Activated CD8-positive, alpha-beta memory T cell treated with anti-CD3 and anti-CD28 coated beads for 1 hour (primary cell): ENCODE measurements at places on chromosomes 3 and 15.

- no peak for DNase-seq
Observed at GRCh38 chr3:151130428-151130827, 45.0 kb downstream of the MED12L start.

- no peak for DNase-seq
Observed at GRCh38 chr3:168157099-168157700, 61.5 kb upstream of the GOLIM4 start.

DNA sequence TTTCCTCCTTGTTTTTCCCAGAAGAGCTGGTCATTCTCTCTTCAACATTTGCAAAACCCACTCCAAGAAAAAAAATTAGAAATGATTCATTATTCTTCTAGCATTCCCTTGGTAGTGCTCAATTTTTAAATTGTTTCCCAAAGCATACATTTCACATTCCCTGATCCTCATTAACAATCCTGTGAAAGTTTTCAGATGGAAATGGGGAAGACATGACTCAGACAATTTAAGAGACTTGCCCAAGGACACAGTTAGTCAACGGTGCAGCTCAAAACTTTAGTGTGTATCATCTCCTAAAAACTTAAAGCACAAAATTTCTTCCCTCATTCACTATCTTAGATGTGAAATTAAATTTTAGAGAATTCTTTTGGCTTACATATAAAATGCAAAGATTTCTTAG is 17.1 kb upstream of the ABI3BP start:
- DNase-seq = no peak

- no peak for DNase-seq
Observed at GRCh38 chr3:25445731-25446130, 17.7 kb downstream of the RARB start.

- DNase-seq = no peak
Observed at GRCh38 chr3:152830245-152830644, 4.7 kb upstream of the P2RY1 start.

DNA sequence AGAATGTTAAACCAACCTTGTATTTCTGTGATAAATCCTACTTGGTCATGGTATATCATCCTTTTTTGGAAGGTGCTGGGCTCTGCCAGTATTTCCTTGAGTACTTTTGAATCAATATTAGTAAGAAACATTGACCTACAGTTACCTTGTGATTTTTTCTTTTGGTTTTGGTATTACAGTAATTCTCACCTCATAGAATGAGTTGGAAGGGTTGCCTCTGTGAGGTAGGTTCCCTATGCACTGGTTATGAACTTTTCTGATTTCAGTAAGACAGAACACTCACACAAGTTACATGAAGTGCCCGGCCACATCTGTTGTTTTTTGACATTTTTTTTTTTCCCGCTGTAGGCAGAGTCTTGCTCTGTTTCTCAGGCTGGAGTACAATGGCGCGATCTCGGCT is 20.0 kb downstream of the PCCB start:
- DNase-seq = no peak

DNA sequence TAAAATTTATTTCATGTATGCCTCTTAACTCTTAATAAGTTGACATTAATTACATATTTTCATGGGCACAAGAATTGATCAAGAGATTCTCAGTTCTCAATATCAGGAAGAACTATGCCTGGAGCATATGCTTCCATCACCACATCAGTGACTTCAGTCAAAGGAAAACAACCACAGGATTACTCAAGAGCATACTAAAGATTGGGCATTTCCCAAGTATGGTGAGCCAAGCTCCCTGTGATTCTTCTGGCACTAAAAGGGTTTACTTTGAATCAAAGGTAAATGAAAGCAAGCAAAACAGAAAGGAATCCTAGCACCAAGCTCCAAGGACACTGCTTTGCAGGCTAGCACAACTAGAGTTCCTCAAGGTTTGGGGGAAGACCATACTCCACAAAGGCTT is 44.6 kb downstream of the FMN1 start:
- DNase-seq = no peak

- DNase-seq = peak; percentile 17
Observed at GRCh38 chr15:74906067-74906449, 593 bp downstream of the FAM219B start.

GRCh38 chr3:177210744-177211502 is 13.6 kb upstream of the TBL1XR1 start:
- no peak for DNase-seq

DNA sequence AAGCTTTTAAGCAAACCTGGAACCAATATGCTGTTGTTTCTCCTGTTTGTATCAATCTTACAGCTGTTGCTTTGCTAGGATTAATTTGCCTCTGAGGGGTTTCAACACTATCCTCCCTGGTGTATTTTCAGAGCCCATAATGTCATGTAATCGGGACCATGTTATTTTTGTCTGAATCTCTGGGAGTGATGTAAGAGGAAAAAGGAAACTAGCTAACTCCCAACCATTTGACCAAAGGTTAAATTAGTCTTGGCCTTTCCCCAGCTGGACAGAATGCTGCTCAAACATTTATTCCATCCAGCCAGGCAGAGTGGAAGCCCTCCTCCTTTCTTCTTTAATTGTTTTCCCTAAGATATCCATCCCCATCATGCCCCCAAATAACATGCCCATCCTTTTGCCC is 142.2 kb downstream of the ALDH1A2 start:
- DNase-seq = no peak
